ENCODE measurements at places on chromosomes 2 and 18.
A peak's percentile ranks its signal among the peaks of the same experiment; 100 is the strongest.

GRCh38 chr2:179995741-179996515, 11.2 kb downstream of the CWC22 start:
- no peak for DNase-seq

DNA sequence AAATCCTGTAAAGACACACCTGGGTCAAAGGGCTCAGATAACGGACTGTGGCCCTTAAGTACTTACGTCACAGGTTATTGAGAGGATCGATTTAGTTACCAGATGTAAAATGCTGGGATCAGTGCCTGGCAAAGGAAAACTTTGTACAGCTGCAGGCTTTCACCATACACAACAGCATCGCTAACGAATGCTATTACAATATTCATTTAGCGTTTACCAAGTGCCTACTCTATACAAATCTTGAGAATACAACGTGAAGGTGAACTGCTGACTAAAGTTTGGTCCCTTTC, 619 bp upstream of the MSH6 start:
- no peak for DNase-seq

DNA sequence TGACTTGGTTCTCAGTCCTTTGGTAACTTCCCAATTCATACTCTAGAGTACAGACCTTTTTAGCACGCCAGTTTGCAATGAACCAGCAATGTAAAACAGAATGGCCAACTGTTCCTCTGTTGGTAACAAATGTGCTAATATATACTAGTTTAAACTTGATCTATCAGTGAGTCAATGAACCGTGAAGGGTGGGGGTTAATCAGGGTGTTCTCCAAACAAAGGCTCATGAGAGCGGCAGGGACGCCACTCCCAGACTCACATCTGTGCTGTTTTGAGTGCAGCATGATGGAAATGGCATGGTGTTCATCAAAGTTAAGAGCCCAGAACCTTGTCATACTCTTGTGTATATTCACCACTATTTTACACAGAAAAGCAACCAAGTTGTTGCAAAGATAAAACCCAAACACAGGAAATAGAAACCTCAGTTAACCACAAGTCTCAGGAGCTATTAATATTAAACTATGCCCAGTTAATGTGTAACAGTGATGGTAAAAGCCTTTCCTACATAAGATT, 70.3 kb downstream of the CERKL start:
- DNase-seq = no peak

DNA sequence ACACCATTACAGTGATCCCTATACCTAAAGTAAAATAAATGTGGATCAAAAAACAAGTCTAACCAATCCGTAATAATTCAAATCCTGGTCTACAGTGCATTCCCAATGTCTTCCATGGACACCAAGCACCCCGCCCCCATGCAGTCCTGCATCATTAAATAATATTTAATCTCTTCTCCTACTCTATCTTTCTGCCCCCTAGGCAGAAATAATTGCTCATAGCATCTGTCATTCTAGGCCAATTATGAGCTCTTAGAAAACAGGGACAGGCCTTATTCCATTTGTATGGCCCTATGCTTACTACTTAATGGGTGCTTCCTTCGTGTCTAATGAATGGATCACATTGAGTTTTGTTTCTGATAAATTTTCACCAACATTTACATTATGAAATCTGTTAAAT, 66.4 kb downstream of the PAX3 start:
- DNase-seq = no peak

DNA sequence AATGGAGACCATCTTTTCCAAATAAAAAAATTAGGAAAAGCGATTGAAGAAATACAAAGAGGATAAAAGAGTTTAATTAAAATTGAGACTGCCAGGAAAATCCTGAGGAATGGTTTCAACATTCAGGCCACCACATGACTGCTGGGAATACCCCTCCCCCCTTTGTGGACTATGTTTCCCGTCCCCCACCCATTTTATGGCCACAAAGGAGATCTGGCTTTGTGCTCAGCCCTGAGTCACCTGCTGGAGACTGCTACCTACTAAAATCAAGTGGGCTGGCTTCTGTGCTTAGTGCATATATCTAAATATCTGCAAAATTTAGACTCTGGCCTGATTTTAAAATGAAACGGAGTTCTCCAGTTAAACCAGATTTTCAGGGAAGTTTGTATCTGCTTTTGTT, 10.1 kb downstream of the RND3 start:
- DNase-seq = no peak

DNA sequence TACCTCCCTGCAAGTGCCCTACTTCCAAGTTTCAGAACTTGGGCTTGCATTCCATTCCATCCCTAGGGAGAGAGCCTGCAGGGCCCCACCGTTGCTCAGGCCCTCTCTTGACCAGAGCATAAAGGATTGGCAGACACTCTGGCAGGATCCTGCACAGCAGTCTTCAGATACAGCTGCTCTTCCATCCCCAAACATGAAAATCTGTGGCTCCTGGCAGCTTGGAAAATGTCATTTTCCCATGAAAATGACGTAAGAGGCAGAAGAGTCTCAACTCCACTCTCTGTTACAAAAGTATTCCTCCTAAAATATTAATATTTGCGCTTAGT, 162.6 kb downstream of the GFPT1 start:
- DNase-seq = no peak

DNA sequence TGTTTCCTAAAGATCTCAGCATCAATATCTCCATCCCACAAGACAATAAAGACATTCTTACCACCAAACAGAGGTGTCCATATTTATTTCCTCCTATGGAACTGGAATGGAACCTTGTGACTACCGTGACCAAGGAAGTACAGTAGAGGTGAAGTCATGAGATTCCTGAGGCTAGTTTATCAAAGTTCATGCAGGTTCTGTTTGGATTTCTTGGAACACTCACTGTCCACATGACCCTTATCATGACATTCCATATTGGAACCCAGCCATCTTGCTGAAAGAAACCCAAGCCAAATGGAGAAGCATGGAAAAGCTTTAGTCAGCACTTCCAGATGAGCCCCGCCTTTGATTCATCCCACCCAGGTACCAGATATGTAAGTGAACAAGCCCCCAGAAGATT, 516.0 kb upstream of the POU3F3 start:
- DNase-seq = no peak

DNA sequence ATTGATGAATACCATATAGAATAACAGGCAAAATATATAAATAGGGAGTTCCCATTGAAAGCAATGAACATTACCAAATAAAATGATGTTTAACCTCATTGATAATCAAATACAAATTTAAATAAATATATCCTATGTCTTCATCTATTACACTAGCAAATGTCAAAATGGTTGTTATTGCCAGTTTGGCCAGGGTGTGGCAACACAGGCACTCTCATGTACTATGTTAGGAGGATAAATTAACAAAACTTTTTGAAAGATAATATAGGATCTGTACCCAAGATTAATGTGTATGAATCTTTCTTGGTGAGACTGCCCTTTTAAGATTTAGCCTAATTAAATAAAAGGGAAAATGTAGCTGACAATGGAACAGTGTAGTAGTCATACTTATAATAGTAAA, 659.3 kb downstream of the ERBB4 start:
- DNase-seq = no peak

DNA sequence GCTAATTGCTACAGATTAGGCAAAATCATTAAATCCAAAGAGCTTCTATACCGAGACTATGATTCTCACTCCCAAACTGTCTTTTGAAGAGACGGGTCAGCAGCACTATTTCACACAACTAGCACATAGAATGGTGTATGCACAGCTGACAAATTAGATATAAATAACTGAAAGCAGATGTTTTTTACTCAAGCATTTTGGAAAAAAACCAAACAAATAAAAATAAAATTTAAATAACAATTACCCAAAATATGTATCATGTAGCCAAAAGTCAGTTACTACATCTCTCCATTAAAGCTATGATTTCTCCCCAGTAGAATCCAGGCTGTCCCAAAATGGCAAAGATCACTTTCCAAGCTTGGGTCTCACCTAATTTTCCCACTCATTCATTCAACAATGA, 107.9 kb downstream of the TMEM163 start:
- no peak for DNase-seq

- no peak for DNase-seq
Observed at GRCh38 chr2:233289648-233290047, 18.0 kb upstream of the SAG start.

DNA sequence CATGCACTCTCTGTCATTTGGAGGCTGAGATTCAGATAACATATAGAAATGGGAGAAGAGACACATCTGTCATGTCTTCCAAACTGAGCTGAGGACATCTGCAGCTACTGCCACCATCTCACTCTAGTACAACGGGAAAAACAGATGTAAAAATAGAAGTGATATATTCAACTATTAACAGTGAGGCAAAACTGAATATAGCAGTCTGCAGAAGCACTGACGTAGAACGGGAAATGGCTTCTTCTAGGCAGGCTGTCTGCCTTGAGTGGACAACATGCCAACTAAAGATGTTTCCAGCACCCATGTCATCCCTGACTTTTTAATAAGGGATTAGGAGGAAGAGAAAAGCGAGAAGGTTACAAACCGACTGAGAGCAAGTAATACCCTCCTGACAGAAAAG, 51.6 kb downstream of the MRPL33 start:
- DNase-seq = no peak

GRCh38 chr2:3730646-3731045, 27.3 kb downstream of the DCDC2C start:
- no peak for DNase-seq

GRCh38 chr18:23453680-23454058, 582 bp downstream of the RIOK3 start:
- no peak for DNase-seq

- no peak for DNase-seq
Observed at GRCh38 chr2:234468503-234468902, 28.4 kb downstream of the ARL4C start.

DNA sequence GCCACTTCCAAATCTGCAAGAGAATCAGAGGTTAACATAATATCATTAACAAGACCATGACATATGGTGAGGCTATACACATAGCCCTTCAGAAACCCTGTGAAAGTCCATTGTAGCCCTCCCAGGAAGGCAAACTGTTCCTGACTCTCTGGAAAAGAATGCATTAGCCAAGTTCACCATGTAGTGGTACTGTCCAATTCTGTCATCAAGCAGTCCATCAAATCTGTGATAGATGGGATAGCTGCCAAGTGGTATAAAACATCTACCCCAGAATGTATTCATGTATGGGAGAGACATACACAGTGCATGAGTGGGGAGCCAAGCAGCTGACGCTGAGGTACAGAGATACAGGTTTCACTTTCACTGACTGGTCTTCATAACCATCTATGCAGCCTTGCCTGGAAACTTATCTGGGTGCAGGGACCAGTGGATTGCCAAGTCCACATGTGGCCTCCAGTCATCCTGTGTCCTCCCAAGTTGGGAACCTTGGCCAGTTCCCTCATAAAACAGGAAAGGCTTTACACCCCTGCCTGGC, 281.1 kb downstream of the MBD2 start:
- DNase-seq = no peak

- DNase-seq = peak; percentile 24
Observed at GRCh38 chr2:42047488-42048298, at the start of gene PKDCC. Gene PKDCC (plus strand): TSS chr2:42048021. CDS start chr2:42048200, 179 bp downstream.

DNA sequence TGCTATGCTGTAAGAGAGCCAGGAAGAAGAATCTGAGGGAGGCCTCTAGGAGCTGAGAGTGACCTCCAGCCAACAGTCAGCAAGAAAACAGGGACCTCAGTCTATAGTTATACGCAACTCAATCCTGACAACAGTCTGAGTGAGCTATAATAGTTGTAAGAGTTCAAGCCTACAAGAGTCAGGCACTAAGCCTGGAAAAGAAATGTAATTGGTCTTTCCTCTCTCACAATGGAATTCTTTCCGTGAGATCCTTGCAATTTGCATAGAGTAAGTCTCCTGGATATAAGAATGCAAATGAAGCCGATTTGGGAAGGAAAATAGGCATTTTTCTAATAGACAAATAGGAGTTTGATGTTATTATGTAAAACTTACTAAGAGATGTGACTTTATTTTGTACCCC, 1332.6 kb upstream of the CELF4 start:
- no peak for DNase-seq

DNA sequence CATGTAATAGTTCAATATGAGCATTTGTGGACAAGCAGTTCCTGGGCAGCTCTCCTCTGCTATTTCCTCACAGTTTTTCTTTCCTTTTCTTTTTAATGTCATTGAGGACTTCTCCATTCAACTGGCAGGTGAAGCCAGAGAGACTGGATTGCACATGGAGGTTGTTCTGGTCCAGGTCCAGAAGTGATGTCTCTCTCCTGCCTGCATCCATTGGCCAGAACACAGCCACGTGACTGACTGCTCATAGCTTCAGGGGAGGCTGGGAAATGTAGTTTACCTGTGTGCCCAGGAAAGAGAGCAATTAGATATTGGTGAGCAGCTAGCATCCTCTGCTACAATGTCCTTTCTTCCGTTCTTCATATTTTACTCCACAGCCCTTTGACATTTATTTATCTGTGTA, 20.2 kb upstream of the ADAM23 start:
- no peak for DNase-seq

DNA sequence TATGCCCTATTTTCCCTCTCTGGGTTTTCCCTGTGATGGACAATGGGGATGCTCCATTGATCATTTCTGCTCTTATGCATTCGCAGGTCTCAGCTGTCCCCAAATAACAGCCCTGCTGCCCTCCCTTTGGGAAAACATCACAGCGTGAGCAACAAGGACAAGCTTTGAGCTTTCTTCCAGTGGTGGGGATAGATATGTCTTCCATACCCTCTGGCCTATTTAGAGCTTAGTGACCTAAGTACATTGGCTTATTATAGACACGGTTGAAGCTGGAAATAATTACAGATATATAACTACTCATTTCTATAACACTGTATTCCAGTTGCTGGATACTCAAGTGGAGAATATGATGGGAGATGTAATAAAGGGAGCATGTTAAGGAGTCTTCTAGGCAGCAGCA, 304.3 kb upstream of the MGAT5 start:
- no peak for DNase-seq

GRCh38 chr2:181787310-181788048, 104.1 kb upstream of the ITPRID2 start:
- no peak for DNase-seq

GRCh38 chr2:38613126-38613848, 10.6 kb upstream of the HNRNPLL start:
- DNase-seq = no peak

DNA sequence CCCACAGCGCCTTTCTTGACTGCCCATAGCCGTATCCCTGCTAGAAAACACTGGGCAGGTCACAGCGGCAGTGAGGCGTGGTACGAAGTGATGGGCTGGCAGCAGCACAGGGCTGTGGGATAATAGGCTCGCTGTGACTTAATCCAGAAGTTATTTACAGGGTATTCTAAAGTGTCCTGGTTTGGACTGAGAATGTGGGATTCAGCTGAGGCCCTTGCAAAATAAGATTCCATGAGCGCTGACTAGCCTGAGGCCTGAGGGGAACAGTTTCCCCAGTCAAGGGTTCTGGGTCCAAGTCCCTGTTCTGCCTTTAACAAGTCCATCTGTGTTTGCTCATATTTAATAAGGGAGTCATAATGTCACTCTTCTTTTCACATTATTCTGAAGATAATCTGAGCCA, 34.6 kb downstream of the SETBP1 start:
- DNase-seq = no peak

- DNase-seq = no peak
Observed at GRCh38 chr2:204950695-204951346, 405.5 kb downstream of the PARD3B start.

Measured in activated CD8-positive, alpha-beta memory T cell treated with anti-CD3 and anti-CD28 coated beads, Interleukin-2, amount 50 U/mL, for 4 hours (primary cell).